Breast epithelium (tissue), 4 donors: ENCODE measurements at places on chromosomes 3 and 15. TPM values are rescaled to one million over a fixed set of nuclear protein-coding genes. Genes with fewer than 3 reads are reported as not detected.

SEMA4B gene
- total RNA-seq: 72.8 TPM

ANAPC13 gene
- 66.1 TPM for total RNA-seq

EOGT gene
- total RNA-seq: 71.7 TPM

WDR93 gene
- total RNA-seq: 0.80 TPM

MOBP gene
- total RNA-seq: not detected

EBLN2 gene
- total RNA-seq: 10.8 TPM
